ENCODE measurements at places on chromosomes 2 and 18.

GRCh38 chr2:117854610-117855009 lies 40.1 kb downstream of the DDX18 start:
- DNase-seq, result no peak

DNA sequence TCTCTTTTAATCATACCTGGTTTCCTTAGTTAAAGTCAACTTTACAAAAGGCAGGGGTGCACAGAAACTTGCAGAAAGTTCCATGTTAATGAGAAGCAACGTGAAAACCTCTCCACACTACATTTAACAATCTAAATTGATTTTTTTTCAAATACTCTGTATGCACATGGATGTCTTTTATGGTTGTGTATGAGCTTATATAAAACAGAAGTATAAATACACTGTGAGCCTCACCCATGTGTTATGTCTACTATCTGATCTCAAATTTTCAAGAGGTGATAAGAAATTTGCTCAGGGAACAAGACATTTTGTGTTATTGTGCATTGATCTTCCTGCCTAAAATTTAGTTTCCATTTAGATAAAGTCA lies 617.6 kb downstream of the ADCYAP1 start:
- DNase-seq, result no peak

DNA sequence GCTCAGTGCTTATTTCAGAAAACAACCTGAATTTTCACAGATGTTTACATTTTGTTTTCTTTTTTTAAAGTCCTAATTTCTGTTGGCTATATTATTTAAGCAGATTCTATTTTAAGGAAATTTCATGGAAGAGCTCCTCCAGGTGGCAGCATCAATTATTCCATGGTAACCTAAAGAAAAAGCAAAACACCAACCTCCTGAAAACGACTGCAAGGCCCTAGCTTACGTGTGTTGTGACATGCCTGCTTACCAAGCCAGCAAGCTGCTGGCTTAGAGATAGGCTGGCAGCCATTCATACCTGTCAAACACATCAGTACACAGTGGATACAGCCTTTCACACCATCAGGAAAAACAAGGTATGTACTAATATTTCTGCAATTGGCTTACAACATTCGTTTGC lies 64.9 kb downstream of the LPIN2 start:
- peak; percentile 36 for DNase-seq

DNA sequence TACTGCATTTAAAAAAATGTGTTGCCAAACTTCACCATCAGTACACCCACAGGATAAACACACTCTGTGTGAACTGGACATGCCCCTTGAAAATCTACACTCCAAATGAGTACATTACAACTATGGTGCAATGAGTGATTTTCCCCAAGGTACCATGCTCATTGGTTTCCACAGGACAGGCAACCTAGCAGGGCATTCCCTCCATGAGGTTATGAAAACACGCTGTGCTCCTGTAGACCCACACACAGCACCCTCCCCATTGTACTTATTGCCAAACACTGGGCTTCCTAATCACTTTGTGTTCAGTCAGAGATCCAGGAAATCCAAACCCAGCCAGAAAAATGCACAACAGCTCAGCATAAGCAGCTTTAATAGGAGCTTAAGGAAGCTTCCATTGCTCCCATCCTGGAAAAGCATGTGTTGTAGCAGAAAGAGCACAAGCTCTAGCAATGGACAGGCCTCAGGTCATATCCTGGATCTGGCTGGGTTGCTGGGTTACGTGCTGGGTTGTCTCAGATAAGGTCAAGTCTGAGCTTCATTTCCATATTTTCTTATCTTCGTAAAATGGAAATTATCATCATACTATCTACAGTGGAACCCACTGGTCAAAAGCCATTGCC lies 20.8 kb upstream of the ATIC start:
- no peak for DNase-seq

DNA sequence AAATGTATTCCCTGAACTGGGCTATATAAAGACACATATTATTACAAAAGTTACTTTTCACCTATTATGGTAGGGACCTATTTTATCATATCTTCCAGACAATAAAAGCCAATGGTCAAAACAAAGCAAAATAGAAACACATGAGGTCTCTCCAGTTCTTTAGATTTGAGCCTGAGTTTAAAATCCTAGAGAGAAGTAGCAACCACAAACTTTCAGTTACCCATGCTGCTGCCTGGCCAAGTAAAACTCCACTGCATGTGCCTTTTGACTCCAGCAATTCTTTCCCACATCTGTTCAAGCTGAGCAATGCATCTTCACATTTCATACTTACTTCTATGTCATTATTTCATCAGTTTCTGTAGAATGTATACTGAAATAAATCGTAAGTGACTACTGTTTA lies 405.3 kb downstream of the STK39 start:
- DNase-seq, result no peak

DNA sequence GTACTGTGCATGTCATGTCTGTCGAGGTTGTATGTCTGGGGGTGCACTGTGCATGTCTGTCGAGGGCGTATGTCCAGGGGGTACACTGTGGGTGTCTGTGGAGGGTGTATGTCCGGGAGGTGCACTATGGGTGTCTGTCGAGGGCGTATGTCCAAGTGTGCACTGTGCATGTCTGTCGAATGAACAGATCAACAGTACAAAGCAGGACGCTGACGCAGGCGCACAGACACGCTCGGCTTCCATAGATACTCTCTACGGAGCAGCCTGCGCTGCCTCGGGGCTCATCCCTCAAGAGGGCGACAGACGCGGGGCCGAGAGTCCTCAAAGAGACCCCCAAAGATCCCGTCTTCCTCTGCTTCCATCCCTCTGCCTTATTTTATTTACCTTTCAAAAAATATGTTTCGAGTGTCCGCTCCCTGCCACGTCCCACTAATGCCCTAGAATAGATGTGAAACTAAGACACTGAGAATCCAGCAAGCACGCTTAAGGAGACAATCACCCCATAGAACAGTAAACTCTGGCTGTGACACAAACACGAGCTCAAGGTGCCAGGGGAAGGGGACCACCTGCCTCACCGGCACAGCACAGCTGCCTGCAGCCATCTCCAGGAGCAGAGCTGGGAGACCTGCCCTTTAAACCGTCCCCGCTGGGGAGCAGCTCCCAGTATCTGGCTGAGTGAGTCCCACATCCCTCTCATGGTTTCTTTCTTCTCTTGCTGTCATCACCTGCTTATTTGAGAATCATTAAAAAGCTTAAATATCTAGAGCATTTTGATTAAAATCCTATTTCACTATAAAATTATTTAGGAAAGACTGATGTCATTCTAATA lies 250.5 kb upstream of the MYT1L start:
- no peak for DNase-seq

GRCh38 chr2:59957504-59957903 lies 596.0 kb downstream of the BCL11A start:
- peak; percentile 82 for DNase-seq

DNA sequence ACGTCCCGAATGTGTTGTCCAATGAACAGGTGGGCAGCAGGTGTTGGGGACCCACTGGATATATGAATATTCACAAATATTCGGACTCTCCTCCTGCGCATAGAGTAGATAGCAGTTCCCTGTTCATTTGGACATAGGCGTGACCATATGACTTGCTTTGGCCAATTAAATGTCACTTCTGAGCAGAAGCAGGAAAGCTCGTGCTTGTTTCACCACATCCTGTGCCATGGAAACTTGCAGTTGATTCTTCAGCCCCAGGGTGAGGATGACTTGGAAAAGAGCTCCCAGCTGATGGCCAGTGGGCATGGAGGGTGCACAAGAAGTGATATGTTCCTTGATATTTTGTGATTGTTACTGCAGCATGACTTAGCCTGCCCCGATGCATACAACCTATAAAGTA lies 52.6 kb downstream of the PTPRM start:
- peak; percentile 45 for DNase-seq

DNA sequence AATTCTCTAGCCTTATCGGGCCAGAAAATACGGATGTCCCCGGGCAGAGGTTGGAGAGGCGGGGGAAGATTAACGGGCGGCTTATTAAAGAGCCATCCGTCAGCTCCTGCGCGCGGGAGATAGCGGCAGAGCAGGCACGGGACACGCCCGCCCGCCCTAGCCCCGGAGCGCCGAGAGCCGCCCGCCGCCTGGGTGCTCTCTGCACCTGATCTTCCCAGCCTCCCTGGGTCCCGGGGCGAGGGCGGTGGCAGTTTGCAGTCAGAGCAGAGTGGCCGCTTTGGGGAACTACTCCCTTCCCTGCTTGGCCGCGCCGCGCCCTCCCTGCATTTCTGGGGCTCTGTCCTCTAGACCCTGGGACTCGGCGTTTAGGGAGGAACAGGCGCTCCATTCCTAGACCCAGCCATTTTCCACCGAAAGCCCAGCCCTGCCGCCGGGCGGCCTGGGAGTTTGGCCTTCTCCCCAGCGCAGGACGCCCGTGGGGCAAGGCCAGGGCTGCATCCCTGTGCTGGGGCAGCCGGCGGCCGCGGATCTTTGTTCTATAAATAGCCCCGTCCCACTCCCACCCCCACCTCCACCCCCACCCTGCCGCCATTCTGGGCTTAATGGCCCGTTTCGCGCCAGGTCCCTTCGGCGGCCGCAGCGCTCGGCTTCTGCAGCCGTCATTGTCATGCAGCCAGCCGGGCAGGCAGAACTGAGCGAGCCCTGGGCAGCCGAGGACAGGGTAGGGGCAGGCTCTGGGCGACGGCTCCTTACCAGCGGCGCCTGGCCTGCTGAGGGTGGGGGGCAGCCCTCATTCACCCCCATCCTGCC lies 6.6 kb downstream of the GAD1 start:
- DNase-seq, result no peak

DNA sequence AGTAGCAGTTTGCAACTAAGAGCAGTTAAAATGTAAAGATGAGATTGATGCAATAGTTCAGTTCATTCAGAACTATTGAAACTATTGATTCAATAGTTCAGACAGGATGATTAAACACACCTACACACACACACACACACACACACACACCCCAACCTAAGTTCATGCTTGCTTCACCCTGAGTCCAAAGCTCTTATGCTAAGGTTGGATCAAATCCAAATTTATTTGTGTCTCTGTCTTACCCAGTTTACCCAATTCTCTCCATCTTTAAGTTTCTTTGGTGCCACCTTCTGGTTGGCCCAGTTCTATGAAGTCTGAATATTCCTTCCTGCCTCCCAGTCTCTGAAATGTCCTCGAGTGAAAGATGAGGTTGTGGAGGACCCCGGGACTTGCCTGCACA lies 5.1 kb downstream of the SERPINB8 start:
- DNase-seq, result peak; percentile 48

DNA sequence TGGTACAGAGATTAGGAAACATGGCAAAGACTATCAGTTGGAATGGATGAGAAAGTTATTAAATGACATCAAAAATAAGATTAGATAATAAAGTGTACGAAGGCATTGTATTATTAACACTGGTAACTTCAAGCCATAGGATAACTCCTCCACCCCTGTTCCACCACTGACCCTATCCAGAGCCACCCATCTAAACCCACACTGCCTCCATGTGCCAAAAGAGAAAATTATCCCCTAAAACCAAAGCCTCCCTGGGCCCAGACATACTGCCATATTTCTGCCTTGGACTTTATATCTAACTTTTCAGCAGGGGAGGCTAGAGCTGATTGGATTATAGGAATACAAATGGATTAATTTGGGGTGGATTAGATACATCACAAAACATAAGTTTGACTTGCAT lies 443.7 kb downstream of the BCL11A start:
- no peak for DNase-seq

- DNase-seq, result no peak
Observed at GRCh38 chr2:206163251-206163880, 3.7 kb downstream of the EEF1B2 start.

DNA sequence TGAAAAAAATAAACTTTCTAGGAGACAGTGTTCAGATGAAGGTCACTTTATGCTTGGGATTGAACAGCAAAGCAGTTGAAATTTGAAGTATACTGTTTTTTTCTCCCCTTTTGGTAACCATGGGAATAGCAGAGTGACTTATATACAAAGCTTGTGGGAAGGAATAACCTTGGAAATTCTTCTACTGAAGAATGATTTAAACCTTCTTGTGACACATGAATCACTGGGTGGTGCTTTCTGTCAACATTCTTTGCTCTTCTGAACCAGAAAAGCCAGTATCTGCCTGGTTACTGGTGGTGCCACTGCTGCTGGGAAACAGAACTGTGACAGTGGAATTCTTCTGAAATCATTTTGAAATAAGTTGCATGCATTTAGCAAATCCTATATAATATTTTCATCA lies 39.4 kb upstream of the RND3 start:
- peak; percentile 96 for DNase-seq
